ENCODE measurements at places on chromosomes 5 and 9.

DNA sequence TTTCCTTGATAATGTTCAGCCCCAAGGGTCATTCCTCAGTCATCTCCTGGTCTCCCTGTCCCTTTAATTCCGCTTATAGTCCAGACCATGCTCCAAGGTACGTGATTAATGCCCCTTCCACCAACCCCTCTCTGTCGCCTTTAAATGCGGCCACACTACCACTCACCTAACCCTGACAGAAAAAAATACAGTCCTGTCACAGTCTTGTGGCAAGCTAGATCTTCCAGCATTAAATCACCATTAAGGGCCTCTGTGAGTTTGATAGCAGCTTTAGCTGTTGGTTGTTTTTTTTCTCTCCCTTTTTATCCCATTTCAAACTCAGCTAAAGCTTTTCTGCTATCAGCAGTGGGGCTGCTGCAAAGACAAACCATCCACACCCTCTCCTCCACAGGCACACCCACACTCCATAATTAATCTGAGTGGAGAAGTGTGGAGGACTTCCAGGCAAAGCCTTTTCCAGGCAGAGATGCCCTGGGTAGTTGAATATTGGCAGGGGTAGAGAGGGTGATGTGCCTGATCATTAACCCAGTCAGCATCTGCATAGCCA lies 522.7 kb upstream of the CLINT1 start:
- no peak for DNase-seq

GRCh38 chr5:69444127-69444754 lies 29.3 kb downstream of the MARVELD2 start:
- no peak for DNase-seq

- peak; percentile 98 for DNase-seq
Measured at GRCh38 chr5:172770675-172771438, at the start of gene DUSP1. Gene DUSP1 (minus strand): TSS chr5:172771195. CDS start chr5:172770952, 243 bp downstream.

DNA sequence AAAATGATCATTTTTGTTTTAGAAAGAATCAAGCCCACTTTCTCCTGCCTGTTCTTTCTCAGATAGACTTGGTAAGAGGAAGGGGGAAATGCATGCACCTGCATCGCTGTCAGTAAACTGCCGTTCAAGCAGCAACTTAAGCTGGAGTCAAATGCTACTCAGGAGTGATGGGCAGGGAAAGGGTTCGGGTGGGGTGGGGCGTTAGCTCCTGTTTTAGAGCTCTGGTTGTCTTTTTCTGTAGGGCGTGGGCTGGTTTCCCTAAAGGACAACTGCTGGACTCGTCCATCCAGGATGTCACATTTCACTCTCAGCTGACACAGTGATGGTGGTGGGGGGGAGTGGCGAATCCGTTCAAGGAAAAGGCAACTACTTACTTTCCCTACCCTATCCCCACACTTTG lies 75.0 kb downstream of the NDFIP1 start:
- no peak for DNase-seq

- no peak for DNase-seq
Measured at GRCh38 chr9:124593651-124594058, 86.5 kb upstream of the NR5A1 start.

DNA sequence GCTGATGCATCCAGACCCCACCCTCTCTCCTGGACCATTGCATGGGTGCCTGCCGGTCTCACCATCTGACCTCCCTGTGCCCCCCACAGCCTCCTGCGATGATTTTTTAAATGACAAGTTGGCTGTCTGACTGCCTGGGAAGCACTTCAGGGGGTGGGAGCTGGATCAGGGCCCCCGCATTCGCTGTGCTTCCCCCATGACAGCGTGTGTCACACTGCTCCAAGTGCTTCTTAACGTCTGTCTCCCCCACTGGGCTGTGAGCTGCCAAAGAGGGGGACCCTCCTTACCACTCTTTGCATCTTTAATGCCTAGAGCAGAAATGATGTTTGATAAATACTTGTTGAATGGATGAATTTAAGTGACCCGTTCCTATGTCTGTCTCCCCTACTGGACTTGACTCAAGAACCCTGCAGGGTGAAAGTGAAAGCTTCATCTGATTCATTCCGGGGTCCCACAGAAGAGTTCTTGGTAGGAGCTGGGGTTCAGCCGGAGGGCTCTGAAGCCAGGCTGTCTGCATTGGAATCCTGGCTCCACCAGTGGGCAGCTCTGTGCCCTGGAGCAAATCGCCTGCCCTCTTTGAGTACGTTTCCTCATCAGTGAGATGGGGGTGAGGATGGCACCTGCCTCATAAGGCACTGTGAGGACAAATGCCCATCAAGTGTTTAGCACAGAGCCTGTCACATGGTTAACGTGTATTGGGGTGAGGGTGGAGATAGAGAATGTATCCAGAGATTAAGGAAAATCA lies 7.6 kb upstream of the EGR1 start:
- no peak for DNase-seq

DNA sequence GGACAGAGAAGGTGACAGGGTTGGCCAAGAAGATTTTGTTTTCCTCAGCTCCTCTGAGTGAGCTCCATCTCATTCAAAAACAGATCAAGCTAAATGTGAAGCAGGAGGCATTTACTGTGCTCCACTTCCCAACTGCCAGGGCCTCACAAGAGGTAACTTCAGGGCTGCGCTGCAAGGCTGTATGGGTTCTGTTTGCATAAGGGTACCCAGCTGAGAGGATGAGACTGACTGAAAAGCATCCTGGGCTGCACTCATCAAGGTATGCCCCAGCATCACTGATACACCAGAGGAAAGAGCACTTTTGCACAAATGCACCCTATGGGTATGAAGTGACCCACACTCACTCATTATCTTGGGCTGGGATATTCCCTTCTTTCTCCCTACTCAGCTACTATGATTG lies 316.2 kb upstream of the HAPLN1 start:
- DNase-seq = no peak

- DNase-seq = no peak
Measured at GRCh38 chr9:98864281-98865174, 57.1 kb downstream of the GALNT12 start.

GRCh38 chr9:2126331-2126803 lies 111.2 kb downstream of the SMARCA2 start:
- DNase-seq = no peak

DNA sequence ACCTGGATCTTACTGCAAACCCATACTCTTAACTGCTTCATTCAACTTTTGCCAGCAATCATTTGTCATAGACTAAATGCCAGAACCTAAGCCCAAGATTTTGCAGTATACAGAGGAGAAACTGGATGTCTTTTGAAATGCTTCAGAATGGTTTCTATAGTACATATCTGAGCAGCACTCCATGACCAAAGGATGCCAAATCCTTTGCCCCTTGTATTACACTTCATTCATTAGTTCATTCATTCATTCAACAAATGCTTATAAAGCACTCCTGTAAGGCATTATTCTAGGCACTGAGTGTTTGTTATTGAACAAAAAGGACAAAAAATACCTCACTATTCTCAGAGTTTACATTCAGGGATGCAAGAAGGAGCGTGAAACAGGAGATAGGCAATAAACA lies 119.9 kb downstream of the SLC1A3 start:
- DNase-seq = no peak

- DNase-seq = no peak
Measured at GRCh38 chr5:27598576-27598975, 560.2 kb upstream of the CDH9 start.

- no peak for DNase-seq
Measured at GRCh38 chr5:138349852-138350562, 2.5 kb upstream of the KDM3B start.

DNA sequence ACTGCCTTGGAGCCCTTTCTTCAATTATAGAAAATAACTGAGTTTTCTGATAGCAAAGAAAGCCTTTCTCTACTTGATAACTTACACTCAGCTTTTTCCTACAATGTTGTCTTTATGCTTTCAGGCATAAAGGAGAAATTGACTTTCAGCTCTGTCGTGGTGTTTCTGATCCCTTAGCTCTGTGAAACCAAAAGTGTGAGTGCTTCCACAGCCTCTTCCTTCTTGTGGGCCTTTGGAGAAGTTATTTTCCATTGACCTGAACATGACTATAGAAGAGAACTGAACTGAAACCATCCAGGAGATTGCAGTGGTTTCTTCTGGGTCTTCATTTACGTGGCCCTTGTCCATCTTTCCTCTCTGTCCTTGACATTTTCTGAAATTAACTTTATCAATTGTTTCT lies 59.5 kb upstream of the EQTN start:
- DNase-seq = no peak

DNA sequence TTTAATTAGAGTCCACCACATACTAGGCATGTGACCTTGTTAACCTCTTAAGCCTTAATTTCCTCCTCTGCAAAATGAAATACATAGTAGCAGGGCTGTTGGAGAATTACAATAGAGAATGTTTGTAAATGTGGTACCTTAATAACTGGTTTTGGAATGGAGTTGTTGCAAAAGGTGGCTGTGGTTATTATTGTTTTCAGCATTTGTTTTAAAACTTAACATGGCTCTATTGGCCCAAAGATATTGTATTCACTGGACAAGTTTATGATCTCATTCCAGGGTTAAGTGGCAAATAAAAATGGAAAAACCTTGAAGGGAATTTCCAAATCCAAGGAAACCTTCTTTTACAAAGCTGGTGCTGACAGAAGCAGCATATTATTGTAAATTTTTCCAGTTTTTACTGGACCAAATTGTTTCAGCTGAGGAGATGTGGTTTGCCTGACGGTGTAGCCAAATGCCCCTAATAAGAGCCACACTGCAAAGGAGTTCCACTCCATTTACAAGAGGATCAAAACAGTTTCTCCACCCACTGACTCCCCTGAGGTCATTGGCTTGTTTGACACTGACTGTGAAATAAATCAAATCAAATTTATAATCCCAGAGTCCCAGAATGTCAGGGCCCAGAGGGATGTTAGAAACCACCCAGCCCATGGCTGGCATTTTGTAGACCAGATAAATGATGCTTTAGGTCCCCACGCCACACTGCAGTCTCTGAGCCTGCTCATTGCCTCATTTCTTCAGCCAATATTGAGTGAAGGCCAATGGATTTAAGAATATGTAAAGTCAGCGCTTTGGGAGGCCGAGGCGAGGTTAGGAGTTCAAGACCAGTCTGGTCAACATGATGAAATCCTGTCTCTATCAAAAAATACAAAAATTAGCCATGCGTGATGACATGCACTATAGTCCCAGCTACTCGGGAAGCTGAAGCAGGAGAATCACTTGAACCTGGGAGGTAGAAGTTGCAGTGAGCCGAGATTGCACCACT lies 45.2 kb downstream of the ADRA1B start:
- no peak for DNase-seq

- DNase-seq = no peak
Measured at GRCh38 chr5:55540024-55540423, 5.3 kb upstream of the PLPP1 start.

DNA sequence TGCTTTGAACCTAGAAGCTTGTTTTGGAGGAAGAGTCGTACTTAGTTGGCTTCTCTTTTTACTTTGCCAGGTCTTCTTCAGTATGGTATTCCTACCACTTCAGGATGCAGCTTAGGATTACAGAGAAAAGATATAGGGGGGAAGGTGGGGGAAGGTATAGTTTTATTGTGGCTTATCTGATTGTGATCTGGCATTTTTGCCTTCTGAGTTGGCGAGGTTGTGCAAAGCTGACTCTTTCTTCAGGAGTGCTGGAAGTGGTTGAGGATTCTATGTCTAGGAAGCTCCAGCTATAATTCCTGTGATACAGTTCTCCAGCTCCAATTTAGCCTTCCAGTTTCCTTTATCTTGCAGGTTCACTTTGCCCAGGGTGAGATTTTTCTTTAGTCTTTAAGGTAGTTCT lies 7.0 kb downstream of the CDC42SE2 start:
- DNase-seq = no peak

- no peak for DNase-seq
Measured at GRCh38 chr9:127714951-127715469, 453 bp downstream of the PTRH1 start.

- DNase-seq = no peak
Measured at GRCh38 chr9:125378778-125379177, 117.2 kb downstream of the GAPVD1 start.

GRCh38 chr5:85334-85995 lies 6.5 kb upstream of the PLEKHG4B start:
- DNase-seq = no peak

DNA sequence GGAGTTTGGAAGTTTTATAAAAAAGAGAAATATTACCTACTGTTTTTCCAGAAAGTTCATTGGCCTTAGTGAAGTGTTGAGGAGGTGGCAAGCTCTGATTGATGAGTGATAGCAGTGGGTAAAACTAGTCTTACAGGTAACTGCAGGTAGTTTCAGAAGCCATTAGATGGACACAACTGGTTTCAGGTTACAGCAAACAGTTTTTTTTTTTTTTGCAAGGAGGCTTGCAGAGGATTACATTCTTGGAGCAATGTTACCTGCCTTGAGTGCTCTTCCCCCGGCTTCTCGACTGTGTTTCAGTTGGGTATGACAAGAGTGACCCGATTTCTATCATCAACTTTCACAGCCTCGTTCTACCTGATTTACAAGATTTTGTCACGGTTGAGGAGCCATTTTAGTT lies 333.4 kb downstream of the YTHDC2 start:
- no peak for DNase-seq

DNA sequence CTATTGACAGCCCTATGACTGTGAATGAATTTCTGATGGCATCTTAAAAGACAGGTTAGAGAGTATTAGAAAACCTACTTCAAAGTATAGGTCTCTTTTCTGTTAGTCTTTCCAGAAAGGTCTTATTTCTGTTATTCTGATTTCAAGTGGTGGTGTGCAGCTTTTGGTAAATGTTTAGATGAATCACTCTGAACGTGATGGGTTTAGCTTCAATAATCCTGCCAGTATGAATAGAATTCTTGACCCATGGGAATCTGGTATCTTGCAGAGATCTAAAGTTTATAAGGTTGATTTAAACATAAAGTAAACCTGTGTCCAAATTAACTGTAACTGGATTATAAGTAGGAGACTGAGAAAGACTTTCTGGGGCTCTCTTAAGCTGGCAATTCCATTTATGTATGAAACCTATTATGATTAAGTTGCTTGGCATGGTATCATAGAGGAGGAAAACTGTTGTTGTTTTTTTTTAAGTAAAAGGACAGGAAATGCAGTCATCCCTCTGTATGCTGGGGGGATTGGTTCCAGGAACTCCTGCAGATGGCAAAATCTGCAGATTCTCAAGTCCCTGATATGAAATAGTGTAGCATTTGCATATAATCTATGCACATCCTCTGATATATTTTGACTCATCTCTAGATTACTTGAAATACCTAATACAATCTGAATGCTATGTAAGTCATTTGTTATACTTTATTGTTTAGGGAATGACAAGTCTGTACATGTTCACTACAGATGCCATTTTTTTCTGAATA lies 77.0 kb upstream of the ADAMTS19 start:
- DNase-seq = no peak

- DNase-seq = no peak
Measured at GRCh38 chr5:150647275-150648251, 7.1 kb downstream of the SYNPO start.

DNA sequence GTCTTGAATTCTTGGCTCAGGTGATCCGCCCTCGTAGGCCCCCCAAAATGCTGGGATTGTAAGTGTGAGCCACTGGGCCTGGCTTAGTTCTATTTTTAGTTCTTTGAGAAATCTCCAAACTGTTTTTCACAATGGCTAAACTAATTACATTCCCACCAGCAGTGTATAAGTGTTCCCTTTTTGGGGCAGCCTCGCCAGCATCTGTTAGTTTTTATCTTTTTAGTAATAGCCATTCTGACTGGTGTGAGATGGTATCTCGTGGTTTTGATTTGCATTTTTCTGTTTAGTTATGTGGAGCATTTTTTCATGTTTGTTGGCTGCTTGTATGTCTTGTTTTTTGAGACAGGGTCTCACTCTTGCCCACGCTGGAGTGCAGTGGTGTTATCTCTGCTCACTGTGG lies 28.2 kb downstream of the CNOT6 start:
- DNase-seq = no peak
